ENCODE measurements at places on chromosomes 2 and 18.

GRCh38 chr2:238231251-238231793, 8.5 kb downstream of the HES6 start:
- DNase-seq, result peak; percentile 30

DNA sequence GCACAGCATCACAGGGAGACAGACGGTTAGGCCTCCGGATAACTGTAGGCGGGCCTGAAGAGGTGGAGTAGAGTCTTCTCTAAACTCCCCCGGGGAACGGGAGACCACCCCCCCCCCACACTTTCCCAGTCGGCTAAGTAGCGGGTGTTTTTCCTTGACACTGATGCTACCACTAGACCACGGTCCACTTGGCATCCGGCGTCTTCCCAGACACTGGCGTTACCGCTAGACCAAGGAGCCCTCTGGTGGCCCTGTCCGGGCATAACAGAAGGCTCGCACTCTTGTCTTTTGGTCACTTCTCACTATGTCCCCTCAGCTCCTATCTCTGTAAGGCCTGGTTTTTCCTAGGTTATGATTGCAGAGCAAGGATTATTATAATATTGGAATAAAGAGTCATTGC, 25.7 kb upstream of the NCL start:
- DNase-seq, result no peak

DNA sequence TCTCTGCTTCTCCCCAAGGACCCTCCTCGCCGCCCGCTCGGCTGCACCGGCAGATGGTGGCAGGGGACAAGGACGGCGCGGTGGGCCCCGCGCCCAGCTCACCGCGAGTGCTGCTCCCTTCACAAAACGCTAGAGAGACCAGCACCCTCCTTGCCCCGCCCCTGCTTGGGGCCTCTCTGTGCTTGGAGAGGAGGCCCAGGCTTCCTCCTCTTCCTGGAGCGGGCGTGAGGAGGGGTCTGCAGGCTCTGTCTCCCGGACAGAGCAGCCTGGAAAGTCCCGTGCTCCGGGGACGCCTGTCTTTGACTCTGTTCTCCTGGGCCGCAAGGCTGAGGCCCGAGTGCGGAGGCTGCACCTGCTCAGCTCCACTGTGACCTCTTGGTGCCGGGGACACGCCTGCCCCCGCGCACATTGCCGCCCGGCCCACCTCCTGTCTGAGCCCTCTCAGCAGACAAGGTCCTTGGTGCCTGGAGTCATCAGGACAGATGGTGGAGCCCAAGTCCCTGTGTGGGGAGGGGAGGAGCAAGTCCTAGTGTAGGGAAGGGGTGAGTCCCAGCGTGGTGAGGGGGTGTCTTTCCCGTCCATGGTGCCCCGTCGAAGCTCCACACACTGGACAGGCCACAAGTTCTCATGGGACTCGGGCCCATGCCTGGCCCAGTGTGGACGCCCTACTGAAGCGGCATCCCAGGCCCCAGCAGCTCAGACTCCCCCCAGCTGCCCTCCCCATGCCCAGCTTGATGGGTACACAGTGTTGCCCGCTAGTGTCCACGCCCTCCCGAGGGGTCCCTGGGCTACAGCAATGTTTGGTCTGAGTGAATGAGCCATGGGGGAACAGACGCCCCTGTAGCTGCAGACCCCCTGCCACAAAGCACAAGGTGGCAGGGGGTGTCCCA, 33.8 kb downstream of the RTP5 start:
- DNase-seq, result no peak

DNA sequence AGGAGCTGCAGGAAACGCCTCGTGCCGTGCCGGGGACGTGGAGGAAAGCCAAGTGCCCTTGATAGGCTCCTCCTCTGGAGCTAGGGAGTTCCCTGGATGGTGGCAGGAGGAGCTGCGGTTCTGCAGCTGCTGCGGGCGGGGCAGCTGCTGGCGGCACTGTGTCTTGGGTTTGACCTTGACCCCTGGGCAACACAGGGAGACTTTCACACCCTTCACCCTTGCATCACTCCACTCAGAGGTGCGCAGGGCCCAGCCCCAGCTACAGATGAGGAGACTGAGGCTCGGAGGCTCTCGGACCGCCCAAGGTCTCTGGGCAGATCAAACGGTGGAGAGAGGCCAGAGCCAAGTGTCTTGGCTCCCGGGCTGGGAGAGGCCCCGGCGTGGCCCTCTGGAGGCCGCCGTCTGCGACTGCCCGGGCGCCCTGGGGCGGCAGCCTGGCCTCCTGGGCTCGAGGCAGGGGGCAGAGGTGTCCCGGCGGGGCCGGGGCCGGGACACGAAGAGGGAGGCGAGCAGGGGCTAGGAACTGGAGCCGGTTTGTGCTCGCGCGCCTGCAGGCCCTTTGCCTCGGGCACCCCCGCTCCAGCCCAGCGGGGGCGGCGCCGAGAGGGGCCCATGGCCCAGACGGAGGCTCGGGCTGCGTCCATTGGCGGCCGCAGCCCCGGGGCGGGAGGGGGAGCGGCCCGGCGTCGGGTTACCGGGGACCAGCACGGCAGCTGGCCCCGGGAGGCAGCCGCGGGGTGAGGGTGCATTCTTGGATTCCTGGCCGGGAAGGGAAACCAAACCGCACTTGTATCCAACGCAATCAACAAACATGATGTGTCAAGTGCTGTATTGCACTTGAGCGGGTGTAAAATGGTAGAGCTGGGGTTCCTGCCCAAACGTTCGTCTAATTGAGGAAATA, 129.6 kb upstream of the SLC1A4 start:
- peak; percentile 92 for DNase-seq

GRCh38 chr2:202054679-202055078, 18.4 kb upstream of the KIAA2012 start:
- DNase-seq, result no peak
